T follicular helper cell (primary cell): ENCODE measurements at places on chromosomes 3 and 15.

GRCh38 chr3:193212844-193213243 lies 28.2 kb upstream of the PLAAT1 start:
- DNase-seq = no peak

DNA sequence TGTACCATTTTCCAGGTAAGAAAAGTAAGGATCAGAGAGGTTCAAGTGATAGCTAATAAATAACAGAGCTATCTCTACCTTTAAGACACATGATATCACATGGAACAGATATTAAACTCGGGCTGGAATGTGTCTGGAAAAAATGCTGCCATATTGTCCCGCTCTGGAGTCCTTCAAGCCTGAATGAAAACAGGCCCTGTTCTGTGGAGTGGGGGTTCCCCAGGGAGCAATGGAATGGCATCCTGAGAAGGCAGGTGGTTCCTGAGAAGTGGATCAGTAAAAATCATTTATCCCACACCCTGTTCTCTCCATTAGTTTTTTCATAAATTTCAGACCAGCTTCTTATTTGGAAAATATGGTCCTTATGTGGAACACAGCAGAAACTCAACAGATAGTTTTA lies 57.3 kb upstream of the PRTG start:
- DNase-seq = no peak

DNA sequence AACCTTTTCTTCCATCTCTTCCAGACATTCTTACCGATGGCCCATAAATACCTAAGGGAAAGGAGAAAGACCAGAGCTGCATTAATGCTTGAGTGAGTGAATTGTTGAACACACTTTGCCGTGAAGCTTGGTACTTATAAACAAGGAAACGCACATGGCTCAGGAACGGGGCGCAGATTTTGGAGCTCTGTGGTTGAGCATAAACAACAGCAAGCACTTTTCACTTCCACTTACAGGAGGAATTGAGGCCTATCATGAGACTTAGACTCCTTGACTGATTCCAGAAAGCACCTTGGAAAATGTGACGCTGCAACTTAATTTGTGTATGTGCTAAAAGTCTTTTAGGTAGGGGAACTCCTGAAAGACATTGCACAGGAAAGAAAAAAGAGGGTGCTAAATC lies 197.5 kb upstream of the FEZF2 start:
- no peak for DNase-seq

DNA sequence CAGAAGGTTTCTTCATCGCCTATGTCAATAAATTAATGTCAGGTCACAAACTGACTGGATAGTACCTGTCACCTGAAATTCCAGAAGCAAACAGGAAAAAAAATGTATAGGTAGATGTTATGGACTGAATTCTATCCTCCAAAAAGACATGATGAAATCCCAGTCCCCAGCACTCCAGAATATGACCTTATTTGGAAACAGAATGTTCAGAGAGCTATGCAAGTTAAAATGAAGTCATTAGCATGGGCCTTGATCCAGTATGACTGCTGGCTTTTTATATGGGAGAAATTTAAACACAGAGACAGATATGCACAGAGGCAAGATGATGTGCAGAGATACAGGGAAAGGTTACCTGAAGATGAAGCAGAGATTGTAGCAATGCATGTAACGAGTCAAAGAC lies 953.4 kb downstream of the ZPLD1 start:
- no peak for DNase-seq

DNA sequence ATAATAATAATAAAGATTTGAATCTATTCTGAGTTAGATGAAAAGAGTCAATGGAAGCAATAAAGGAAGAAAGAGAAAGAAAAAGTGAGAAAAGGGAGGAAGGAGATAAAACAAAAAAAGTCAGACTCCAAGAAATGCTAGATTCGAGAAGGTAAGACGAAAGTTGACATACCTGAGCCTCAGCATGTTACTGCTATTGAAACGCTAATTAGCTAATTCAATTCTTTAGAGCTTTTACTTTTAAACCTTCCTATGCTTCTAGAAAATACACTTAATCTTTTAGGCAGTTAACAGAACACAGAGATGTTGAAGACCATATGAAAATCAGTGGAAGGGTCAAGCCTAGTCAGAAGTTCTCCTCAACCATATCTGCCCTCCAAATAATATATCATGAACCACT lies 337.2 kb upstream of the ROBO2 start:
- no peak for DNase-seq

DNA sequence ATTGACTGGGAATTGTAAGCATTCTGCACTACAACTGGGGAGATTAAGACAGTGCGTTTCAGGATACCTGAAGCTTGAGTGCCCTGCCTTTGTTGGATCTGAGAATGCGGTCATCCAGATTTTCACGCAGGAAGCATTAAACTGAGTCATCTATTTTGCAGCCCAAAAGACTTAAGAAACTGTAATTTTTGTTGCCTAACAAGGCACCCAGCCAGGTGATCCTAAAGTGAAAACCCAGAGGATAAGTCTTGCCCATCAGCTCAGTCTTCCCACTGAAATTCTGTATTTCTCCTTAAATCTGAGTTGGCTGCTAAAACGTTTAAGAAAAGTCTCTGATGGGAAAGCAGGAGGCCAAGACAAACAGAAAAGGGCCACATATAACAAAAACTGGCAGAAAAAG lies 242.5 kb upstream of the TMCO5A start:
- DNase-seq = no peak

GRCh38 chr3:152452318-152452717 lies 183.6 kb downstream of the MBNL1 start:
- DNase-seq = no peak

DNA sequence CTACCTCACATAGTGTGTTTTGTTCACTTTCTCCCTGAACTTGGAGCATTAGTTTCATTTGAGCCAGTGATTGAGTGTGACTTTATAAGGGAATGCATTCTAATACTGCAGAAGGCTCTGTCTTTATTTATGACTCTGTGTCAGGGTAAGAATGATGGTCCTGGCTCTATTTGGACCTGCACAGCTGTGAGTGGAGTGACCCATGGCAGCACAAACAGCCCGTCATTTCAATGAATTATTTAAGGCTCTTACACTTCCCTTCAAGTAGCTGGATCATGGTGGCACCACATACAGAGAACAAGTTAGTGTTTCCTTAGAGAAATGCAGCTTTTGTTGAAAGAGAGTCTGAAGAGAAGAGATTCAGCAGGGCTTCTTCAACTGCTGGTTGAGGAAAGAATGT lies 16.4 kb downstream of the TMEM108 start:
- no peak for DNase-seq

DNA sequence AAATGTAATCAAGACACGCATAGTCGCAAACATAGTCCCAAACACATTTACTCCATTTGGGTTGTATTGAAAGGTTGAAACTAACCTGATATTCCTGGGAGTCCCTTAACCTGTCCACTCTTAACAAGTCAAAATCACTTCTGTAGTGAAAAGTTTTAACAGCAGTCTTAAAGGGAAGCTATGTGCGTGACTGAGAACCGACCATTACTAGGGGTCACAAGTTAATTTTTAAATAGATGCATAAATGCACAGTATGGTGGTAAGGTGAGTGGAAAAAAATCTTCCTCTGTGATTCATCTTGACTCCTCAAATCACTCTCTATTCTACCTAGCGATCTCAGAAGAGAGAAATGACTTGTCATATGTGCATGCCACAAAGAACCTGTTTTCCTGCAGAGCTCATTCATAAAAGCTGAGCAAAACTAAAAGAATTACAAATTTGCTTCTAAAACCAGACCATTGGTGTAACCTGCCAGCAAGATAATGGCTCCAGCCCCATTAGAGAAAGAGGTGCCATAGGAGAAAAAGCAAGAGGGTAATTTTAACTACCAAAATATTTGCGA lies 4.8 kb downstream of the GPR15 start:
- no peak for DNase-seq

GRCh38 chr3:161035711-161036110 lies 69.4 kb downstream of the B3GALNT1 start:
- DNase-seq = no peak

GRCh38 chr3:138404121-138404520 lies 30.3 kb upstream of the ESYT3 start:
- DNase-seq = no peak

DNA sequence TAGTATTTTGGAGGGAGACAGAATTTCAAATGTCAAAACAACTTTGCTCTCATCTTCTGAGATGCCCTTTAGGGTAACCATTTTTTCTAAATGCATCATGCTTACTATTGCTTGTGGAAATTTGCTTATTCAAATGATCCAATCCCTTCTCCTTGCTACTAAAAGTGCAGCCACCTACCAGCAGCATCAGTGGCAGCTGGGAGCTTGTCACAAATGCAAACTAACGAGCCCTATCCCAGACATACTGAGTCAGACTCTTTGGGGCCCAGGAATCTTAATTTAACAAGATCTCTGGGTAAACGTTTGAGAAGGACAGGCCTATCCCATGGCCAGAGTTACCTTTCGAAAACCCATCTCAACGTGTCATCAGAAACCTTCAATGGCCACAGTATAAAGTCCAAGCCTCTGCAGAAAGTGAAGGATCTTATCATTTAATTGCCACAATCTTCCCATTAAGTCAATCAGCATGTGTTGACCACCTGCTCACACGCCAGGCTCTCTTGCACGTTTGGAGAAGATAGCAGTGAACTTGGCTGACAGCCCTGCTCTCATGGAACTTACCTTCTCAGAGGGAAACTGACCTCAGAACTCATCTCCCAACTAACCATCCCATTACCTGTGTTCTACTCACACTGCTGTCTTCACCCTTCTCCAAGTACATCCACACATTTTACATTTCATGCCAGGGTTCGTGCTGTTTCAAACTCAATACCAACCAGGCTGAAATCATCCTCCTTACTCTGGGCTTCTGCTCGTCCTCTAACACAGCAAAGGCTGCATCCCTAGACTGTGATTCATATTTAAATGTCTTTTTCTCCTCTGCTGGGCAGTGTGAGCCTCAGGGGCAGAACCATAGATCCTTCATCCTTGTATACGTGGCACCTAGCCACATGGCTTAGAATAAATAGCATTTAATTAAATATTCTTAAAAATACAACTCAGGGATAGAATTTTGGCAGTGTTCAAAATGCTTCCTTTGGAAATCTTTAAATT lies 24.8 kb upstream of the VGLL4 start:
- DNase-seq = no peak

DNA sequence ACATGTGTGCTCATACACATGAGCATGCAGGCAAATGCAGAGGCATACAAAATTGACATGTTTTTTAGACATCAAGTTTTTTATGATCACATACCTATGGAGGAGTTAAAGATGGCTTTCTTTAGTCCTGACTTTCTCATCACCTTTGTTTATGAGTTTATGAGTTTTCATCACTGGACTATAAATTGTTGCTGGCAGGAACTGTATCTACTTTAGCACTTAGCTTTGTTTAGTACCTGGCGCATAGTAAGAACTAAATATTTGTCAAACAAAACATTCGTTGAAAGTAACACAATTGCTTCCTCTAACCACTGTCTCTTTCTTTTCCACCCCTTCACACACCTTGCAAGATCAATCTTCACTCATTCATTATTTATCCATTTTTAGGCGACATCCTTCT lies 182.6 kb downstream of the SUCNR1 start:
- no peak for DNase-seq

DNA sequence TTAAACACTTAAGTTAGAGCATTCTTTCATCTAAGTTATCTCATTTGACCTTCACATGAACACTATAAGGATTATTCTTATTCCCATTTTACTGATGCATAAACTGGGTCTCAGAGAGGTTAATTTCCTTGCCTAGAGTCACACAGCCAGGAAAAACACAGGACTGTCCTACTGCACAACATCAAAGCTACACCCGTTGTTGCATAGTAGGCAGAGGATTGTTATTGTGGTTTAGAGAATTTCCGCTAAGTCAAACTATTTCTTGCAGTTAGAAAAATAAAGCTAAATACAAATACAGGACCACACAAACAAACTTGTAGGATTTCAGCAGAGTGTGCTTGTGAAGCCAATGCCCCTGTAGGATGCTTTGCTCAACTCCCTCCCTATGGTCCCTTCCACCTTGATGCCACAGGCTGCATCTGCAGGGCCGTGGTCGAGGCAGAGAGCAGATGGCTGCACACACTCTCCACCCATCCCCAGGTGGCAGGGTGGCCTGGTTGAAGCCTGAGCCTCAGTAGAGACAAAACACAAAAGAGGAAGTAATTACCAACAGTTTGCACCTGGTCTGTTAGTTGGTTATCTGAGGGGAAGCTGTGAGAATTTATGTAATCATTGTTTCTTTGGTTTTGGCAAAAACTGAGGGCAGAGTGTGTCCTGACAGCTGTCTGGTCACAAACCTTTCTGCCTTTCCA lies 41.1 kb upstream of the SKOR1 start:
- DNase-seq = no peak

GRCh38 chr15:75064846-75065245 lies 41.5 kb downstream of the PPCDC start:
- no peak for DNase-seq

DNA sequence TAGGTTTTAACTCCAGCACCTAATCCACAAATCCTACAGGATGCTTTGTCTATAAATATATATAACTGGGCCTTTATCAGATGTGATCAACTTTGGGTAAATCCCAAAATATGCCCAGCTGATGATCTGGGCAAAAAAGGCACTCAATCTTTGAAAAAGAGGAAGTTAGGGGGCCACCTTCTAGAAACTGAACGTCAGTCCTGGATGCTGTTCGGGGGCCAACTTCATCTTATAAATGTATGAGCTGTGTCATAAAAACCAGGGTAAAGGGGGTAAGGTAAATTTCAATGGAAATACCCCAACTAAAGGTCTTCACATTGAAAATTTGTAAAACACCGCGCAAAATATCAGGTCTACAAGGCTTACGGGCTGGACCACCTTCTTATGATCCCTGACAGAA lies 264.4 kb upstream of the UBE2E2 start:
- no peak for DNase-seq

GRCh38 chr15:83585601-83586335 lies 68.2 kb upstream of the ADAMTSL3 start:
- no peak for DNase-seq

DNA sequence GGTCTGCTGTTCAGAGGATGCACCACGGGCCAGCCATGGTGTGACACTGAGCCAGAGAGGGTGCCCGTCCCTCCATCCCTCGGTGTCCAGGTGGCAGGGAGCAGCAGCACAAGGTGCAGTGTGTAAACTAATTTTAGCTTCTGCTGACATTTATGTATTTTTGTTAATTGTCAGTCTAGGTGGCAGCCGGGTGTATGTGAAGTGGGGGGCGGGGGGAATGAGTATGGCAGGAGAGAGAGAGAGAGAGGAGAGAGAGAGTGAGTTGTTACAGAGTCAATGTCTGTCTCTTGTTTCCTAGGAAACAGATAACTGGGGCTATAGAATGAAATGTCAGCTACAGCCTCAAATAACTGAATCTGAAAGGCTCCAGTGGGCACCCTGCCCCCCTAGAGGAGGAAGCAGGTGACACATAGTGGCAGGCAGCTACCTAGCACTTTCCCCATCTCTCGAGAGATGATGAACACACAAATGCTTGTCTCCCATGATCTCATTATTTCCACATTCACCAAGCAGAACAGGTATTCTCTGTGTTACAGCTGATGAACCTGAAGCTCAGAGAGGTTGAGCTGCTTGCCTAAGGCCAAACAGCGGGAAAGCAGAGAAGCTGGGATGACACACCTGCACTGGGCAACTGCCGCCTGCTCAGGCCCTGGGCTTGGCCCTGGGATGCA lies 24.7 kb downstream of the RASGRF1 start:
- no peak for DNase-seq
